Caudate nucleus (tissue), 63 donors: ENCODE measurements at places on chromosomes 3 and 15.

- no peak for DNase-seq
These were observed 92.8 kb upstream of the UBE2E1 start for GRCh38 chr3:23712656-23713559.

DNA sequence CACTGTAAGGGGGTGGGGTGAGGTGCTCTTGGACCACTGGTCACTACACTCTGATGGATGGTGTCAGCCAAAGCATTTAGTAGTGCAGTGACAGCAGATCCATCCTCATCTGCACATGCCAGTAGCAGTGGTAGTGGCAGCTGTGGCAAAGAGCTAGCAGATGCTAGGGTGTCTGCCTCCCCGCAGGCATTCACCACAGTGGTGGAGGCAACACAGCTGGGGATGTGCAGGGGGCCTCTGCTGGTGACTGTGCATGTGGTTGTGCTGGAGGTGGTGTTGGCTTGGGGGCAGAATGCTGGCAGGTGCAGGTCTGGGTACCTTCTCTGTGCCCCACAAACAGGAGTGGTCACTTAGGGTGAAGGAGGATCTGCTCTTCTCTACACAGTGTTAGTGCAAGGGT, 19.4 kb upstream of the DCUN1D1 start:
- DNase-seq, result no peak

DNA sequence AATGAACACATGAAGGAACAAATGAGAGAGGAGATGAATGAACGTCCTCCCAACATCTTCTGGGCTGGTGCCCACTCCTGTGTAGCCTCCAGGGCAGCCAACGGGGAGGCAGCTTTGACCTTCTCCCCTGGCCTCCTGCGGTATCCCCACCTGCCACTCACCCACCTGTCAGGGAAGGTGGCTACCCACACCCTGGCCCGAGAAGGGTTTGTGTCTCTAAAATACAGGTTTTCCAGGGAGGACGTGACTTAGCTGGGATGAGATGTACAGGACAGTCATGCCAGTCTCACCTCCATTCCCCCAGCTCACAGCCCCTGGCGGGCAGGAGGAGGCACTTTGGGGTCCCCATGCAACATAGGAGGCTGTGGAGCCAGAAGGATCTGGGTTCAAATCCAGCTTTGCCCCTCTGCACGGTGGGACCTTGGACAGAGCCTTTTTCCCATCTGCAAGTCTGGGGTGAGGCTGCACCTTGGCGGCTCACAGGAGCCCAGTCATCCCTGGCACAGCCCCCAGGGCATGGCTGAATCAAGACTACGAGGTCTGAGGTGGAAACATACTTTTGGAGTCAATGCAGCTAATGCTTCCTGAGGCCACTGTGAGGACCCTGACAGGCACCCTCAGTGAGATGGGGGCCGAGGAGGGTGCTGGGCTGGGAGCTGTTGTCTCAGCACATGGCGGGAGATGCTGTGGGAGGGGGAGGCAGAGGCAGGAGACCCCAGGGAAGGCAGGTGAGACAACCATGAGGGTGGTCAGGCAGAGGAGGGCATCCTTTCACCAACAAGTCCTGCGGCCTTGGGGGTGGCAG, 11.1 kb upstream of the PLXND1 start:
- no peak for DNase-seq

DNA sequence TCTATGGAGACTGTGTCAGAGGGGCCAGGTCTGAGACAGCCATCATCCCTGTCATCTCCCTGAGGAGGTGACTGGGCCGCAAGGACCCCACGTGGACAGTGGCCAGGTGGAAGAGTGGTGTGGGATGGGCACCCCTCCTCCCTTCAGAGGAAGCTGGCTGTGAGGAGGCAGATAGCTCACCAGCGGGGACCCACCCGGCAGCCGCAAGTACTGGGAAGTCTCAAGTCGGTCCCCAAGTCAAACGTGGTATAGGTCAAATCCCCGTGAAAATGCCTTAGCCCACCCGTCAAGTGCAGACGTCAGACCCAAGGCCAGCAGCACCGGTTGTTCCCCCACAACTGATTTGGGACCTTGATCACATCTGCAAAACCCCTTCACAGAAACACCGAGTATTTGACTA, 12.3 kb upstream of the KLF13 start:
- no peak for DNase-seq

DNA sequence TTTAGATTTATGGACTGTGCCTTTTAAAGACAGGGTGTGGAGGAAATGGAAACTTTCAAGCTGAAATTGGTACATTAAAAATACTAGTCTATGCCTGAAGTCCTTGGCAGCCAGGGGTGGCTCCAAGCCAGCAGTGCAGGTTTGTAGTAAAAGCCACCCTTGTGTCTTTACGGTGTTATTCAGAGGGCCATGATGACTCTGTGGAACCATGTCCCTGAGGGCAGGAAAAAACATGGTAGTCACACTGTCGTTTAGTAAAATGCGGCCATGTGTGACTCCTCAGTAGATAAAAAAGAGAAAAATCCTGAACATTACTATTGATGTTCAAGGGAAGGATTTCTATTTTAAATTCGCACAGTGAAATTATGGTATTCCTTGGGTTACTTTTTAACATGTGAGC, 2.7 kb downstream of the FAN1 start:
- no peak for DNase-seq

DNA sequence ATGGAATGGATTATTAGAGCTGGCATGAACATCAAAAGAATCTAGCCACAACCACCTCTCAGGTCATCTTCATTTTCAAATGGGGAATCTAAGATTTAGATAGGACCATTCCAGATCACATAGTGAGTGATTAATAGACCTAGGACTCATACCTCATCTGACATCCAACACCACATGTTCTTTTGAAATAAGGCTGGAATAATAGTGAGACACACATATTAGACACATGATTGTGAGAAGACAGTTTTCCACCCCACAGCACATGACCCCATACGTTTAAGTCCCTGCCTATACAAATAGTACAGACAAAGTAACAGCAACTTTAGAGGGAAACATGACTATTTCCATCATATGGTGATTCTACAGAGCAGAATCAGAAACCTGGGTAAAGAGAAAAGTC, 344.7 kb upstream of the TPRG1 start:
- DNase-seq, result no peak

DNA sequence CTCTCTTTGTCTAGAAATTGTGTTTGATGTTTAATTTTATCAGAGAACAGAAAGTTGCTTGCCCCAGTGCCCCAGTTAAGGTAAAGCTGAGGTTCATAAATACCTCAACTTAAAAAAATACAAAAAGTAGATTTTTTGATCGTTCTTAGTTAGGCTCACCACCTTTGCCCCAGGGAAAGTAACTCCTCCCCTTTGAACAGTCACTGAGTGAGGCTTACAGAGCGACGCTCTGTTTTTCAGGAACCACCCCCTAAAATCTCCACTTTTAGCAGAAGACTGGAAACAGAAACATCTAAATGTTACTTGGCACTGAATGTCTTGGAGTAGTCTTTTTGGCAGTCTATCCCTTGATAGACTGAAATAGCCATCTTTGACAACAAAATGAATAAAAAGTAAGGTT, 24.9 kb downstream of the BLM start:
- DNase-seq, result no peak

DNA sequence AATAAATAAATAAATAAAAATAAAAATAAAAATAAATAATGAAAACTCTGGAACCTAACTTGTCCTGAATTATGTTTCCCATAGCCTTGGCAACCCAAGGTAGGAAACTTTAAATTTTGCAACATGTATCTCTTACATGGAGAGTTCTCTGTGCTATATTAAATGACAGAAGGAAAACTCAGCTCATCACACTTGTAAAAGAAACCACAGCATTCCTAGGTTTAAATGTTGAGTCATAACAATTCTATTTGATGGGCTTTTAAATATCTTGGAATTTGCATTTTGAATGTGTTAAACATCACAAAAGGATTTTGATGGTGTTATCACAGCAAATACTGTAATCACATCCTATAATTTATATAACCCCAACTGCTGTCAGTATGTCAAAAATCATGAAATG, 144.2 kb downstream of the LRTM1 start:
- DNase-seq, result no peak

DNA sequence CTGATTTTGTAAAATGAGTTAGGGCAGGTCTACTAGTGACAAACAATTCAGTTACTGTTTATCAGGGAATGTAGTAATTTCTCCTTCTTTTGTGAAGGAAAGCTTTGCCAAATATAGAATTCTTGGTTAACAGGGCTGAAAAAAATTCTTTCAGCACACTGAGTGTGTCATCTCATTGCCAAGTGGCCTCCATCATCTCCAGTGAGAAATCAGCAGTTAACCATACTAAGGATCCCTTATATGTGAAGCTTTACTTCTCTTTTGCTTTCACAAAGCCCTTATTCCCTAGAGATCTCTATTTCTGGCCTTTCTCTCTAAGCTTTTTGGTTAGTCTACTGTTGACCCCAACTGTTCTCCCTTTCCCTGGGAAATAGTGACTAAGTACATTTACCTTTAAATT, 269.1 kb downstream of the SCAPER start:
- DNase-seq, result no peak

DNA sequence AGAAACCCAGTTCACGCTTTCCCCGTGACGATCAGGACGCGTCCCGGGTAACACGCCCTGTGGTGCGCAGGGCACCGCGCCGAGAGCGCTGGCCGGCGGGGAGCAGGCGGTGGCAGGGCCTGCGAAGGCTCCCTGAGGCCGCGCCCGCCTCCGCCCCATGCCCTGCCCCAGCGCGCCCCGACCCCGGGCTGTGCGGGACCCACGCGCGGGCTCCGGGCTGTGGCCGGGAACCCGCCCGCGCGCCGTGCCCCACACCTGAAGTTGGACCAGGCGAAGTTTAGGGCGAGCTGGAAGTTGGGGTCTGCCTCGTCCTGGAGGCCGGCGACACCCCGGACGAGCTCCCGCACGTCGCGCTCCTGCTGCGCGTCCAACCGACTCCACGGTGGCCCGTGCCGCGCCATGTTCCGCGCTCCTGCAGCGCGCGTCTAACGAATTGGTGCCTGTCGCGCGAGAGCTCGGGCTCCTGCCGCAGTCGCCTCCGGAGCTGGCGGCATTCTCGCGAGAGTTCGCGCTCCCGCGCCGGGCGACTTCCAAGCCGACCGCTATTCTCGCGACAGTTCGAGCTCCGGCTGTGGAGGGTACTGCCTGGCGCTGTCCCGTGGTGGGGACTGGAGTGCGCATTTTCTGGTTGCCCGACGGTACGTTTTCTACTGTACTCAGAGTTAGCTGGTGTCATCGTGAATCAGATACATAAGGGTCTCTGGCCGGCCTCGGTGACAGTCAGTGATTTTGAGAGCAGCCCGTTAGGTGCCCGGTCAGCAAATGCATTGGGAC, at the start of gene TUBGCP5:
TSS of gene TUBGCP5 (minus strand) at position 427 of the 774 bp plus-strand sequence. CDS start at position 401, 26 bp downstream.
- DNase-seq, result peak; percentile 85

DNA sequence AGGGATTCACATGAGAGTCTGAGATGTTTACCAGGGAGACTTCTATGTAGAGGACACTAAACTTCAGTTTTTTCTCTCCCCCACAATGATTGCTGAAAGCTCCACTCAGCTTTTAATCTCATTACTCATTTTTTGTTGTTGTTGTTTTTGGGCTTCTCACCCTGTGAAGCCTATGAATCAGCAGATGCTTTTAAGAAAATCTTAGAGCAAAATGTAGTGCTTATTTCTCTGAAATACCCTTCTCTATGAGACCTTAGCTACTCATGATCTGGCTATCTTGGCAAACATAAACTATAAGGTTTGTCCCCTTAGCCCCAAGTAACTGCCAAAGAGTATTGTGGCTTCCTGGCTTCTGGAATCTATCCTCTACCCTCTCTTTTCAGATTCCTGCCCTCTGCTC, 537.3 kb downstream of the OCA2 start:
- no peak for DNase-seq

GRCh38 chr15:52563501-52564060, 5.2 kb downstream of the ARPP19 start:
- no peak for DNase-seq

DNA sequence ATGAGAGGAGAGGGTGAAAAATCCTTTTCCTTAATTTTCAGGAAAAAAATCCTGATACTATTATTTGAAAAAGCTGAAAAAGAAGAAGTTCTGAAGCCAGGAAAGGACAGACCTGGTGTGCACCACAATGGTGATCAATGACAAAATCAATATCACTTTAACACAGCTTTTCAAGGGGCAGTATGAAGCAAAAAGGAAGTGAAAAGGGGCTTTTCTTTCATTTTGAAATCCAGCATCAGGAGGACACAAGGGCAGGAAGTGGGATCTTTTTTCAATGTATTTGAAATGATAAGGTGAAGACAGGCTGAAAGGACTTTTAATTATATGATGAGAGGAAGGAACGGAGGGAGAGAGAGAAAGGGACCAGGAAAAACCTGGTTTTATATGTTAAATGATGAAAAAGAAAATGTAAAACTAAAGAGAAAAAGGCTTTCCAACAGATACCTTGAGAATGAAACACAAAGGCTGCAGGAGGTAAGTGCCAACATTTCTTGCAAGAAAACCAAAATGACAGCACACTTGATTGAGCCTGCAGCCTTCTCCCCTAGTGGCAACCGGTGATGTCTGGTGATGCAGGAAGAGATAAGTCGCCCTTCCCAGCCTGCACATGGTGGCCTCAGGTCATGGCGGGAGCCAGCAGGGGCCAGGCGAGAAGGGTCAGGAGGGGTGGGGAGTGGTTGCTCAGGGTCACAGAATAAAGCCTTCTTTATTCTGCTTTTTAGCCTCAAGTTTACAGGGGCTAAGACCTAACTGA, 236.7 kb upstream of the WNT5A start:
- DNase-seq, result no peak

- DNase-seq, result peak; percentile 28
These were observed 138.8 kb upstream of the HACD2 start for GRCh38 chr3:123723522-123724168.

DNA sequence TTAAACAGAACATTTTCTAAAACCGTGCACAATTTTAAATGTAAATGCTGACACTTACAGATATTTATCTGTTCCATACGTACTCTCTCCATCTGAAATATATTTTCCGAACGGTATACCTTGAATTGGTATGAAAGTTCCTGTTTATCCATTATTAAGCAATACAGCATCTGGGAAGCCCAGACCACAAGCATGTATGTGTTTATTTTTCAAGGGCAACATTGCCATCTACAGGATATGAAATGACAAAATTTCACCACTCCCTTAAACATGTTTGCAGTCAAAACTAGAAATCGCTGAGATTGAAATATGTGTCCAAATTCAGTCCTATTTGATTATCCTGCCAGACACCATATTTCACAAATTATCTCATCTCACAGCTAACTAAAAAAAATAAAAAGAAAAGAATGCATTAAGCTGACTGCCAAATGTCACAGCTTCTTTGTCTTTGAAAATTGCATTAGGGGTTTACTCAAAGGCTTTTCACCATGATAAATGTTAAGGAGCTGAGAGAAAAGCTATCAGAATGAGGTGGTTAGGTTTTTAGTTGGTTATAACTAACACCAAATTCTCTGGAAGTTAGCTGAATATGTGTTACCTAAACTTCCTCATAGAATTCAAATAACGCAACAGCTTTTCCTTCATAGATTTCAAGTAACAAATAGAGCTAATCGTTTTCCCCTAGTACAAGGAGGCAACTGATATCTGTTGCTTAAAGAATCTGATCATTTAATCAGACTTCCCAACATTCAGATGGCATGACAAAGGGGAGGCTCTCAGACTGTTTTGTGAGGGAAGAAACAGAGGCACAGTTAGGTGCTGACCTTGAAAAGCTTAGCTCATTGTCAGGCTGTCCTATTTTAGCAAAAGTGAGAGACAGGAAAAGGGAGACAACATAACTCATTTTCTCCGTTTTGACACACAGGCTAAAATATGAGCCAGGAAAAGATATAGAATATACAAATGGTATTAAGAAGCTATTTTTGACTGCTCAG, 533.1 kb downstream of the TBL1XR1 start:
- no peak for DNase-seq
